ENCODE measurements at places on chromosomes 3 and 15.

DNA sequence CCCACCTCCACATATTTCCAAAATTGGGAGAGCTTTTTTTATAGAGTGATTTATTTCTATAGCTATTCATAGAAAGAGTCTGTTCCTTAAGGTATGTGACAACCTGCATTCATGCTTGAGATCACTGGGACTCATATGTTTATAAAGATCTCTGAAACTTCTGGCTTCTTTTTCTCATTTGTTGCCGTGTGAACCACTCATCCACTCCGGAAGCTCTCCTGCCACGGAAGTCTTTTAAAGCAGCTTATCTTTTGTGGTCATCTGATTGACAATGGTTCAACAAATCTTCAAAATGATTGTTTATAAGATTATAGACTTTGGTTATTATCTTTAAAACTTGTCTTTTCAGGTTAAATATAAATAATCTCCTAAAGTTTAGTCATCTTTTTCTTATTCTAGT lies 260.5 kb downstream of the C3orf38 start:
- no peak for DNase-seq

DNA sequence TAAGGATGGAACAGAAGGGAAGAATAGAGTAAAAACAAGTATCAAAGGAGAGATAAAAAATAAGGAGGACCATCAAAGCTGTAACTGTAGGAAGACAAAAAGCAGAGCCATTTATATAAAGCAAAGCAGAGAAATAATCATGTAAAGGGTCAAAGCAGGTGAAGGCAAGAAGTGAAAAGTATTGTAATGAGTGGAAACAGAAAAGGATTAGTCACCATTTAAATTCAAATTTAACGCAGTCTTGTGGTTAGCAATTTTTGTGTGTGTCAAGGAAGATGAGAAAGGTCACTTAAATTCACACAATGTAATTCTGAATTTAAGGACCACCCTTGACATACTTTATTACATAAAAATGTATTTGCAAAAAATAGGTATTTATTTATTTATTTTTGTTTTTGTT lies 567.8 kb downstream of the ROBO1 start:
- DNase-seq: no peak

DNA sequence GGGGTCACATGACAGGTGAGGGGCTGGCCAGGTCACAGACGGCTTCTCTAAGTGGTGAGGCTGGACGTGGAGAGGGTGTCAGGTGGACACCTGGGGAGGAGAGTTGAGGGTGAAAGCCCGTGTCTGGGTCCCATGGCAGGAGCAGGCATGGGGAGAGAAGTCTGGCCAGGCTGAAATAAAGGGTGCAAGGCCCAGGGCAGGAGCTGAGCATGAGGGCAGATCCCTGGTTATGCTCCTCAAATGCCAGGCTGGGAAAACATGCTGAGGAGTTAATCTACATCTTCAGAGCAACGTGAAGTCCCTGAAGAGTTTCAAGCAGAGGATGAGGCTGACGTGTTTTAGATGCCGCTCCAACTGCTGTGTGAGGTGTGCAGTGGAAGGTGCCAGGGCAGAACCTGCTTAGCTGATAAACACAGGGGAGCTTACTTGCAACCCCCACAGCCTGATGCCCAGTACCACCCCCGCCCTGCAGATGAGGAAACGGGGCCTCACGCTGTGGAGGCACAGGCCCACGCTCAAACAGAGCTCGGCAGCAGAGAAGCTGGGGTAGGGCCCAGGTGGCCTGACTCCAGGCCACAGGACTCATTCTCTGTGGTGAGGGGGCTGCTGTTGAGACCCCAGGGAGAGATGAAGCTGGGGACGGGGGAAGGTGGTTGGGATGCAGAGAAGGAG lies 40.5 kb downstream of the HCN4 start:
- DNase-seq: no peak

- DNase-seq: no peak
Measured at GRCh38 chr15:65877749-65878148, 8.5 kb downstream of the RAB11A start.

- DNase-seq: peak; percentile 65
Measured at GRCh38 chr15:90087454-90088154, 14.7 kb downstream of the IDH2 start.

GRCh38 chr3:15941958-15942357 lies 144.2 kb upstream of the ANKRD28 start:
- no peak for DNase-seq

- peak; percentile 4 for DNase-seq
Measured at GRCh38 chr3:22887664-22888291, 315.3 kb upstream of the UBE2E2 start.

- DNase-seq: no peak
Measured at GRCh38 chr3:128415773-128416577, 50.7 kb downstream of the DNAJB8 start.

GRCh38 chr3:149792452-149793270 lies at the start of gene ANKUB1:
TSS of gene ANKUB1 (minus strand) at chr3:149792554. CDS start at chr3:149792366, 188 bp downstream.
- no peak for DNase-seq

DNA sequence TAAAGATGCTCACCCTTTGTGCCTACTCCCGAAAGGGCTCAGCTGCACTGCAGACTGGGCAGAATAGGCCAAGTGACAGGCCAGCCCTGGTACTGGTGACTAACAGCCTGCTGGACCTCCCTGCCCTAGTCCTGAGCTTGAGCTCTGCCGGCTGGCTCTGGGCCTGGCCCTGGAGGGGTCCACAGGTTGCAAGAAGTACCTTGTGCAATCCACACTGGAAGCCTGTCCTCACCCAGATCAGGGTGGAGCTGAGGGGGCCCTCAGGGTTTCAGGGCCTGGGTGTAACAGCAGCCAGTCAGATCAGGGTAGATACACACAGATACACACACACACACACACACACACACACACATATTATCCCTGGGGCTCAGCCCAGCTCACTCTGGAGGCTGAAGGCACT lies 27.3 kb upstream of the PLA2G4D start:
- DNase-seq: no peak

DNA sequence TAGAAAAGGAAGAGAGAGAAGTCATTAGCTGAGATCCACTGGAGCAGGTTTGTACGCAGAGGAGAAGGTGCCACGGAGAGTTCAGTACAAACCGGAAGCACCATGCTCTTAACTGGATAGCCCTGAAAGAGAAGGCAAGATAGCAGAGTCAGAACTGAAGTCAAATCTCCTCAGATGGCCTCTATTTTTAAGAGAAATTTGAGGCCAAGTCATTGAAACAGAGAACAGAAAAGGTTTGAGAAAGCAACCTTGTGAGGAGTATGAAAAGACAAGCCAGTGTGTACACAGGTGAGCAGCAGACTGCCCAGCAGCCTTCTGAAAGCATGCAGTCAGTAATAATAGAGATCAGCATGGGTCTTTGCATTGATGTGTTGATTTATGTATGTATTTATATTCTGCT lies 66.1 kb upstream of the SPRED1 start:
- DNase-seq: no peak

- DNase-seq: no peak
Measured at GRCh38 chr3:53589806-53590205, 95.4 kb downstream of the CACNA1D start.

- no peak for DNase-seq
Measured at GRCh38 chr15:34900748-34901147, 68.8 kb downstream of the AQR start.

- no peak for DNase-seq
Measured at GRCh38 chr3:102180280-102180931, 254.4 kb upstream of the ZPLD1 start.

DNA sequence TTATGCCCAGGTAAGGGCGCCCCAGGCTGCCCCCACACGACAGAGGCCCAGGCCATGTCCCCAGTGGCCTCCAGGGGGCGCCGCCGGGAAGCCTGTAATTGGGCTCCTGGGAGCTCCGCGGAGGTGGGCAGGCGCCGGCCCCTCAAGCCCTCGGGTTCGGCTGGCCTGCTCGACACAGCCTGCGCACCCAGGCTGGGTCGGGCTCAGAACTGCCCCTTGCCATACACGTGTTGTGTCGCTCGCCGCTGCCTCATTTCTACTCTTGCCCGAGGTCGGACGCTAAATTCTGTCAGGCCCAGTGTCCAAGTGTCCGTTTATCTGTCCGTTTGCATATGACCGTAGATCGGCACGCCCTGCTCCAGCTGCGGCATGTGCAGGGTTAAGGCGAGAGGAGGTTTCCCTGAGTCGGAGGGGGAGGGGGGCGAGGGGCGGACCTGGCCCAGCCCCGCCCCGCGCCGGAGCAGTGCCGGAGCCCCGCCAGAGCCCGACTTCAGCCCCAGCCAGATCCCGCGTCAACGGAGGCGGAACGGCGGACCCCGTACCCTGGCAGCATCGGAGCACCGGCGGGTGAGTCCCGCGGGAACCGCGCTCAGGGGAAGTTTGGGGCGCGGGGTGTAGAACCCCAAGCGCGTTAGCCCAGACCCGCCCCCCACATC lies at the start of gene KLHDC8B:
TSS of gene KLHDC8B (plus strand) at position 480 of the 656 bp plus-strand sequence. CDS start 1,172 bp downstream, outside the sequence.
- DNase-seq: peak; percentile 91

DNA sequence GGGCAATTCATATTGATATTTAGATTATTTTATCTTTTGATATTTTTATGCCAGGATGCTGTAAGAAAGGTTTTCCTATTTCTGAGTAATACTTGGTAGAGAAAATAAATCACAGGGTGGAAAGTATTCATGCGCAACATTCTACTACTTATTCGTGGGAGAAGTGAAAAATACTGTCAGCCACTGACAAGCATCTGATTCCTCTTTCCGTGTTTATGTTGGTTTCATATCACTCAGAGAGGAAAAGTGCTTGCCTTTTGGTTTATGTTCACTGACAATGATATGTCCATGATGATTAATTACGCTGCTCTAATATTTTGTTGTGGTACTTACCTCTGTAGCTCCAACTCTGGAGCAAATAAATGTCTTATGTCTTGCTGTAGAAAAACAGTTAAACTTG lies 429.4 kb downstream of the EDEM1 start:
- no peak for DNase-seq

DNA sequence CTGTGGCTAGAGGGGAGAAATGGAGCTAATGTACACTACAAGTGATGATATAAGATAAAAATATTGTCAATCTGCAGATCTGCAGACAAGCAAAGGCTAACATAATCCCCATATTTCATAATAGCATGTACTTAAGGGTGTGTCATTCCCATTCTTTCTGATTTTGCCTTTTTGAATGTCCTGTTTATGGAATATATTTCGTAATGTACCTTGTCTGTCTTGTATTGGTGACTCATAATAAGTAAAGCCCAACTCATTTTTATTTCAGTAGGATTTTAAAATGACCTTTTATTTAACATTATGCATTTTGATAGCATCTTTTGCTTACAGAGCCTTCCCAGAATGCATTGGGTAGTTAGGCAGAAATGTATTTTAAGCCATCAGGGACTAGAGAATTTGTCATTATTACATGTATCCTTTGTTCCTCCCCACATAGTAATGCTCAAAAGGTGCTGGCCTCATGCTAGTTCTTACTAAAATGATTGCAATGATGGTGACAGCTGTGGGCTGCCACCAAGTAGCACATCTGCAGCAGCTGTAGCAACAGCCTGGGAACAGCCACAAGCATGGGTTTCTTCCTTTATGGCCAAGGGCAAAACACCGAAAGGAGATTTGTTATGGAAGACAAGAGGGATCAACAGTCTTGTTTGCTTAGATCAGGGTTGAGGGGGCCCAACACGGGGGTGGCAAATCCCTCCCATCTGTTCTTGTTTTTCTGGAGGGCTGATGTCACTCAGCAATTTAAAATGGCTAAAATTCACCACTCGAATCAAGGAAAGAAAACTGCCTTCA lies 188.5 kb downstream of the CADPS start:
- no peak for DNase-seq

- DNase-seq: peak; percentile 46
Measured at GRCh38 chr3:119891944-119892721, 110.2 kb downstream of the NR1I2 start.

DNA sequence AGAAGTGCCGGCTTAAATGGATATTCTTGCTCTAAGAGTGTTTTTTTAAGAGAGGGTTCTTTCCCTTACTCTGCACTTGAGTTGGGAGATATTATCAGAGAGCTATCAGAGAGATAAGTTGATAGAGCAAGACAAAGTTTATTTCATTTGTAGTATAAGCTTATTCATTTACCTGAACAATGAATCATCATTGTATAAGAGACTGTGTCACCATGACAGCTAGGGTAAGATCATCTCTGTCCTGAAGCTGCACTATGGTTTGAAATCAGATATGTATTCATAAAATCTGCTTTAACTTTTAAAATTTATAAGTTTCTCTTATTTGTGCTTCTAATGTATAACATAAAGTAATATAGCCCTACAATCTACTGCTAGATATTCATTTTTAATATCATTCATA lies 128.1 kb upstream of the ARL6 start:
- no peak for DNase-seq

DNA sequence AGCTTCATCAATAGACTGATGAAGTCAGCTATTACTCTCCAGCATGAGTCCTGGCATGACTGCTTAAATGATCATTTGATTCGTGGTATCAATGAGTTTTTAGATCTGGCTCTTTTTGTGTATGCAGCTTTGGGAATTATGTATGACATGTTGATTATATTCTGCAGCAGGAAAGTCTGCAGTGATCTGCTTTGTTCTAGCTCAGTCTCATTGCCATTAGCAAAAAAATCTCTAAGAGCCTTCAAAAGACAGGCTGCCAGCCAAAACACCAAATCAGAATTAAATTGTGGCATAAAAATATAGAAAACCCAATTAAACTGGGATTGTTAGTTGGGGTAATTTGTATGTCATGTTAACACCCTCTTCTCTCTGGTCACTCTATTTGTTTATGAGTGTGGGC lies 1021.0 kb upstream of the SEMA6D start:
- DNase-seq: no peak

- DNase-seq: no peak
Measured at GRCh38 chr3:153897025-153897723, 224.0 kb upstream of the ARHGEF26 start.

DNA sequence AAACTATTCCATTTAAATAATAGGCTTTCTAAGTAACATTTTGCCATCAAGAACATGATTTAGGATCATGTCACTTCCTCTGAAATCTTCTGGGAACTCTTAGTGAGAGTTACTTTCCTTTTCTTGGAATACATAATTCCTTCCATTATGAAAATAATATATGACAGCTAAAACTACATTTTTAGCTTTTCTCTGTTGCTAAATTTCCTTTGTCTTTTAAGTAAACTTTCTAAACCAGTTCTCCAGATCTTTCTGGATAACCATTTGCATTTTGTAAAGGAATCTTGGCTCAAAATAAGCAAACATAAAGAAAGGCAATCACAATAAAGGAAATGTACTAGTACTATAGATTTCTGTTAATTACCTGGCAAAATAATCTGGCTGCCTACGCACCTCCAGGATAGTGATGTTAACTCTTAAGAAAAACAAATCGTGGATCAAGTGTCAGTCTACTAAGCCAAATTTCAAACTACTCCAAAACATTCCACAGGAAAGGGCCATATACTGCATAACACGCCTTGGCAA lies 165.7 kb downstream of the ZNF385D start:
- no peak for DNase-seq

- no peak for DNase-seq
Measured at GRCh38 chr15:55194256-55194655, 2.5 kb downstream of the RSL24D1 start.

- peak; percentile 69 for DNase-seq
Measured at GRCh38 chr3:15271785-15272381, 60.5 kb downstream of the SH3BP5 start.

DNA sequence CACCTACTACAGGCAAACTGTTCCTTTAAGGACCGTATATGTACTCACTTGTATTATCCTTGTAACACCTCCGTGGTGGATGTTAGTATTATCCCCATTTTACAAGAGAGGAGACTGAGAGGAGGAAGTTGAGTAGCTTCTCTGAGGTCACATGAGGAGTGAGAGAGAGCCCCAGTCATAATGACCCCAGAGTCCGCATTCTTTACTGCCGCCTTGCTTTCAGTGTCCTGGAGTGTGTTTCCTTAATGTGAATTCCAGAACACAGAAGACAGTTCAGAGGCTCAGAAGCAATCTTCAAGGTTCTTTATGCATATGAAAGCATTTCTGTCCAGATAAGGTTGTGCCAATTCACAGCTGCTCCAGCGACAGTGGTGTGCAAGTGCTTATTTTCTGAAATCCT lies 199.2 kb downstream of the CACNA2D3 start:
- no peak for DNase-seq

GRCh38 chr3:99910752-99911290 lies 93.2 kb downstream of the CMSS1 start:
- no peak for DNase-seq
